ENCODE measurements at places on chromosomes 11 and 22.

GRCh38 chr22:40377931-40378330 lies 7.5 kb downstream of the SGSM3 start:
- no peak for DNase-seq

GRCh38 chr11:37456746-37457145 lies 858.7 kb upstream of the RAG2 start:
- no peak for DNase-seq

DNA sequence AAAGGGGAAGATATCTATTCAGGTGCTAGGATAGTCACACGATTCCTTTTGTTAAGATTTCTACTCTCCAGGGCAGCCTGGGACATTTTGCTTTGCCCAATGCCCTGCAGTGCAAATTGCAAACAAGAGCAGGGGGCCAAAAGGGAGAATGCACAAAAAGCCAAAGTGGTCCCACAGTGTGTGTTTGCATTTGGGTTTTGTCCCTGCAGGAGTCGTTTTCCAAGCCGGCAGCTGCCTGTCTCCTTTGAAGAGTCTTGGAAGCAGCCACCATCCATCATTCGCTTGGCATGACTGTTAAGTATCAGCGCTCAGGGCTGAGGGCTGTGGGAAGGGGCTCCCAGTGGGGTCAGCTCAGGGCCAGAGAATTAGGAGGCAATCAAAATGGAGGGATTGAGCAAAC lies 184.7 kb downstream of the MIAT start:
- no peak for DNase-seq

GRCh38 chr11:123457187-123457770 lies 27.2 kb downstream of the GRAMD1B start:
- DNase-seq, result no peak

DNA sequence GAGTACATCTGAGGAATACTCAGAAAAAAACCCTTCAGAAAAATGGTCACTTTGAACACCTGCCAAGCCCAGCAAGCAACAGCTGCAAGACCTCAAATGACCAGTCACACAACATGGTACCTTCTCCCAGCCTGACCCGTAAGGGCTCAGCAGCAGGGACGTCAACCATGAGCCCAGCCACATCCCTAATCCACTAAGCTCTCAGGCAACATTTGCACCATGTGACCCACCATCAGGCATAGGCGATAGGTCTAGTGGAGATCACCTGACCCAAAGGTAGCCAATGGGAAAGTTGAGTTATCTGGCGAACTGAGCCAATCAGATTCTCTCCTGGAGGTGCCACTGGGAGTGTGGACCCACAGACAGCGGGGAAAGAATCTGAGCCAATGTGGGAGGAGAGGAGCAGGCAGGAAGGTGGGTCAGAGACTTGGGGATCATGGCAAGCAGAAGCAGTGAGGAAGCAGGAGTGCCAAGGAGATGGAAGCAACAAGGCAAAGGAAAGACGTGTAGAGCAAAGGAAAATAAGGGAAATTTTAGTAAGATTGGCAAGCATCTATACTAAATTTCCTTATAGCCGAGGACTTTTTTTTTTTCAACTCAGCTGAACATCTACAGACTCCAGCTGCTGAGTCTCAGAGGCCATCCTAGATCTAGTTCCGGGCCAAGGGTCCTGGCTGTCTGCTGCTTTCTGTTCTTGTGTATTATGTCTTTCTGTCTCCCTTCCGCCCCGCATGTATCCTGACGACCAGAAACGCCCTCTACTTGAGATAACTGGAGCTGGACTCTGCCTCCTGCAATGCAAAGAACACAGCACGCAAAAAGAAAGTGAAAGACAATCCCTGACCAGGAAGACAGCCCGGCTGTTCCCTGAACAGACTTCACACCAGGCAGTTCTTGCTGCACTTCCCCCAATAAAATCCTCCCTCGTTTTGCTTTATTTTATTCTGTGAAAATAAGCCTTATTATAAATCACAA lies 11.0 kb upstream of the PLAAT2 start:
- DNase-seq, result no peak
